ENCODE measurements at places on chromosomes 7 and 10. TPM values are rescaled to one million over a fixed set of nuclear protein-coding genes. Genes with fewer than 3 reads are reported as not detected.

DNA sequence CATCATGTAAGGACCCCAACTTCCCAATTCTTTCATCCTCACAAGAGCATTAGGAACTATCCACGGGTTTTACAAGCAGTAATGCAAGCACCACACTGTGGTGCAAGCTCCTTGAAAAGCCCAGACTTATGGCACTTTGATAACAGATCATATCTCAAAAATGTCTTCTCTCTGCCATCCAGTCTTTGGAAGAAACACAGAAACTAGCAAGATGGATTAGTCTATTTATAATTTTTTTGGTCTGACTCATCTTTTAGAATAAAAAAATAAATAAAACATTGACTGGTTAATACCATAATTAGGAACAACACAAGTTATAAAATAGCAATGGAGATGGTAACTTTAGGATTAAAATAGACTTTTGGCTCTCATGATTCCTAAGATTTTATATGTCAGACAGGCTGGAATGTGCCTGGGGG lies 49.0 kb upstream of the CALD1 start:
- no peak for DNase-seq

DNA sequence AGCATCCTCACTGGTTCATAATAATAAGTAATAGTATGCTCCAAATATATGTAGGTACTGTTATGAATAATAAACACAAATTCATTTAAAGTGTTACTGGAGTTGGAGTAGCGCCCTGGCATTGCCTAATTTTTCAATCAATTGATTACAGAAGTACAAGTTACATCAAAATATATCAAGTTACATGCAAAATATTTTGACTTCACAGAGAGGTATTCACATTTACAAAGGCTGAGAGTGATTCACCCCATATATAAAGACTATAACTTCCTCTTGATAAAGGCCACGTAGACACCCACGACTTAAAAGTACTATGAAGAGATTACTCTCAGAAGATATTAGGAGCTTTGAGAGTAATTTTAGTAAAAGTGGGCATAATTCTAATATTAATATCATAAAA lies 13.6 kb upstream of the COL17A1 start:
- DNase-seq: no peak

DNA sequence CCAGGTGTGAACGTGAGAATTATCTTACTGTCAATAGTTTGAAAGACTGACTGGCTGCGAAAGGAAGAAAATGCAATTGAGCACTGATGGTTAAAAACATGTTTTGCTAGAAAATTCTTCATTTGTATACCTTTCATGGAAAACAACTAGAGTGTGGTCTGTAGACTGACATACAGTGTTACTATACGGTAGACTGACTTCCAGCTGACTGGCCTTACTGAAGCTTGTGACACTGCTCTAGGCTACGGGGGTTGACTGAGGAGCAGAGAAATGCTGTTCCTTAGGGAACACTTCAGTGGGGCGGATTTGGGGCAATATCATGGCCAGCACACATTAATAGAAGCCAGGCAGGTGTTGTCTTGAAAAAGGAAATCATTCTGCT lies 25.9 kb upstream of the DDC start:
- no peak for DNase-seq

GRCh38 chr10:129945064-129945463 lies 19.0 kb downstream of the EBF3 start:
- no peak for DNase-seq

DNA sequence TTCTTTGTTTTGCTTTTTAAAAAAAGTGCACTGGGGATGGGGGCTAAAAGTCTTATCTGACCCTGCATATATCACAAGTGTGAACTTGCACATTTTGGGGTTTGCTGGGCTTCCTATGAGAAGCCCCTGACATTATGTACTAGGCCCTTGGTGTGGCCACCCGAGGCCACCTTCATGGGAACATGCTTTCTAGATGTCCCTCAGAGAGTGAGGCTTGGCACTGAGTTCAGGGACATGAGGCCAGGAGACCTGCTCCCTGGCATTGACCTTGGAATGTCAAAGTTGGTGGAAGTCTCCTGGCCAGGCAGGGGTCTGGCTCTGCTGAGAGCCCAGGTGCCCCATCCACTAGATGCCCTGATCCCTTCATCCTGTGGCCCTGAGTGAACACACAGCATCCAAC lies 536.2 kb downstream of the TCERG1L start:
- DNase-seq: no peak

DNA sequence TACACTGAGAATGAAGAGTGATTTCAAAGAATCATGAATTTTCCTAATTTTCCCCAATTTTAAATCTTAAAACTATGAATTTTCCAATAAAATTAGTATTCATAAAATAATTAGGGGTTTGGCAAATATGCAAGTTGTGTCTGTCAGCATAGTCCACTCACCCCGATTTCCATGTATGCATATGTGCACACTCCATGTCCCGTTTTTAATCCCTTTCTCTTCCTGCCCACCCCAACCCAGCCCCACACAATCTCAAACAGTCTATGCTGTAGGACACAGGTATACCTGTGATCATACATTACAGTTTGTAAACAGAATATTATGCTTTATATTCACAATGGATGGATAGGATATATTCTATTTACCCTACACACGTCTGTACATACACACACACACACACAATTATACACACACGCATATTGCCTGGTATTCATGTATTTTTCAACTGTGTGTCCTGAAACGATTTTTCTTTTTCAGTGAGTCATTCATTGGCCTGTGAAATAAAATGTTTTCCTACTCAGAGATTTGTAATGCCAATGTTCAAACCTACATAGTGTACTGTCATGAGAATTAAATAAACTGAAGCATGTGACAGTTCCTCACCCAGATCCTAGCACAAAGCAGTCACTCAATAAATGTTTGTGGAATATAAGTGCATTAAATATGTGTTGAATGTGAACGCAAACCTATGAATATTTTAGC lies 144.3 kb downstream of the PDE1C start:
- no peak for DNase-seq

DNA sequence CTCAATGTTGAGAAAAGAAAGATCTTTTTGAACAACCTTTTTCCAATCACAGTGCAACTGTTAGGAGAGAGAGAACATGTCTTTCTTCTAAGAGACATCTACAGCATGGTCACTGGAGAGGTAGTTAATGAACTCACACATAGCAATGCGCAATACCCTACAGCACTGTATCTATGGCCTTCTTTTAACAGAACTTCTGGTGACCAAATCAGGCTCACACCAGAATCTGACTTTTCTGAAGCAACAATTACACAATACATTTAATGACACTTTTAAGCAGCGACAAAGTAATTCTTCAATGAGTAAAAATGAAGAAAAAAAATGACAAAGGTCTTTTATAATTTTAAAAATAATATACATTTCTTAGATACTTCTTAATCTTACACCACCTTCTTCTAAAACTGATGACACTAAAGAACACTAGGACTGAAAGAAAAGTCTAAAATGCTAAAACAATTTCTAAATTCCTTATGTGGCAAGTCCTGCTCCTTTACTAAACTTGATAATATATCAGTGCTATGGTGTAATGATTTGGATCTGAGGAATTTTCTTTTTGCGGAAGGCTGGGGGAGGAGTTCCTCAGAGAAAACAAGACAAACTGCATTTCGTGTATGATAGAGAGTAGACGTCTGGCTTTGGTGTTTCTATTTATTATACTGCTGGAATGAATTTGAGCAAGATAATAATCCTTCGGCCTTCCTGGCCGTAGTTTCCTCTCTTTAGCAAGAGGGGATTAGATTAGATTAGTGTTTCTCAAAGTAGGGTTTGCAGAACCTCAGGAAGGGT lies 166.3 kb downstream of the ZNF438 start:
- no peak for DNase-seq

DNA sequence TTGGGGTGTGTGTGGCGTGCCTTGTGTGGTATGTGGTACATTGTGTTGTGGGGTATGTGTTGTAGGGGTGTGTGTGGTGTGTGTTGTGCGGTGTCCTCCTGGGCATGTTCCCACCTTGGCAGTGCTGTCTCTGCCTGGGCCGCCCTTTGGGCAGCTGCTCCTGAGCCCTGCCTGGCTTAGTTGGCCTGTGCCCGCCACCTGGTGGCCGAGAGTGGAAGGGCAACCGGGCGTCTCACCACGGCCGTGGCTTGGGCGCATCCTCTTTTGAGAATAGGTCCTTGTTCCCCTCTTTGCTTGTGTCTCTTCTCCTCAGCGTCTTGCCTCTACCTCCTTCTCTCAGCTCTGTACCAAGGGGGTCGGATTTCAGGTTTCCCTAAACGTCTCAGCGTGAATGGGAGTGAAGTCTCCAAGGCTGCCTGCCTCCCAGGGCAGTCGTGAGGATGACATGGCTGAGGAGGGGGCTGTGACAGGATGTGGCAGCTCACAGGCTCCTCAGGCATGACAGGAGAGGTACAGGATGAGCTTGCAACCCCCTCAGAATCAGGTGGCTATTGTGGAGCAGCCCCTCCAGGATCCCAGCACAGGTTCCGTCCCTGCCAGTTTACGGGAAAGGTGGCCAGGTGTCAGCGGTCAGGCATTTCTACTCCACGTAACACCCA lies 98.4 kb upstream of the PODXL start:
- DNase-seq: peak; percentile 87

Gene SP8
- 4.5 TPM for total RNA-seq

Gene SEMA3D
- 3.7 TPM for total RNA-seq

Gene CHRM2
- total RNA-seq: 5.3 TPM

Gene BICC1
- total RNA-seq: 4.5 TPM

Gene TMEM213
- not detected for total RNA-seq
